Pancreas (tissue), 10 donors: ENCODE measurements at places on chromosomes 2 and 18. TPM values are rescaled to one million over a fixed set of nuclear protein-coding genes. Genes with fewer than 3 reads are reported as not detected.

Gene ANKRD62
- total RNA-seq, result 4.2 TPM

Gene SKOR2
- total RNA-seq, result not detected

Gene LINC00305
- total RNA-seq, result not detected

Gene DNER
- 0.34 TPM for total RNA-seq

Gene FRZB
- total RNA-seq, result 0.51 TPM

DNA sequence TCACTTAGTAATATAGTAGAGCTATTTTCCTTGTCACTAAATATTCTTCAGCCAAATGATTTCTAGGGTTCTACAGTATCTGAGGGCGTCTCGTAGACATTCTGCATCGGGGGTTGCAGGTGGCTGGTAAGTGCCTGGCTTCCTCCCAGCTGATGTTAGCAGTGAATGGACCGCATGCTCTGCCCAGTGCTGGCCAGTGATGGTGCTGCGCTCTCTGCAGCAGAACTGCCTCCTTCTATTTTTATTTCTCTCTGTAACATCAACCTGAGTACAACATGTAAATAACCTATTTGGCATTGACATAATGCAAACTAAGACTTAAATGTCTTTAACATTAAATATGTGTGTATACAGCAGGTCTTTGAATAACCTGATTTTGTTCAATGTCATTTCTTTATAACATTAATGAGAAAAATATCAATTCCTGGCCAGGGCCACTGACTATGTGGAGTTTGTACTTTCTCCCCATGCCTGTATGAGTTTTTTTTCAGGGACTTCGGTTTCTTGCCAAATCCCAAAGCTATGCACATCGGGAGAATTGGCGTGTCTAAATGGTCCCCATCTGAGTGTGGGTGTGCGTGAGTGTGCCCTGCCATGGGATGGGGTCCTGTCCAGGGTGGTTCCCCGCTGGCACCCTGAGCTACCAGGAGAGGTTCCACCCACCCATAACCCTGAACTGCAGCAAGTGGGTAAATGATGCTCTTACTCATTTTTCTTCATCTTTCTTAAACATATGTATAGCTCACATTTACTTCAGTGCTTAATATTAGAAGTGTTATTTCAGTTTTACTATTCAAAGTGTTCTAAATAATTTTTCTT, 278.2 kb upstream of the EPAS1 start:
- no peaks in the 10 kb centered on the region for H3K4me1 ChIP-seq
- H3K27me3 ChIP-seq, result no peaks in the 10 kb centered on the region
- no peak overlapping the region for H3K27ac ChIP-seq
- no peak overlapping the region for H3K4me3 ChIP-seq
- H3K36me3 ChIP-seq, result no peaks in the 10 kb centered on the region

DNA sequence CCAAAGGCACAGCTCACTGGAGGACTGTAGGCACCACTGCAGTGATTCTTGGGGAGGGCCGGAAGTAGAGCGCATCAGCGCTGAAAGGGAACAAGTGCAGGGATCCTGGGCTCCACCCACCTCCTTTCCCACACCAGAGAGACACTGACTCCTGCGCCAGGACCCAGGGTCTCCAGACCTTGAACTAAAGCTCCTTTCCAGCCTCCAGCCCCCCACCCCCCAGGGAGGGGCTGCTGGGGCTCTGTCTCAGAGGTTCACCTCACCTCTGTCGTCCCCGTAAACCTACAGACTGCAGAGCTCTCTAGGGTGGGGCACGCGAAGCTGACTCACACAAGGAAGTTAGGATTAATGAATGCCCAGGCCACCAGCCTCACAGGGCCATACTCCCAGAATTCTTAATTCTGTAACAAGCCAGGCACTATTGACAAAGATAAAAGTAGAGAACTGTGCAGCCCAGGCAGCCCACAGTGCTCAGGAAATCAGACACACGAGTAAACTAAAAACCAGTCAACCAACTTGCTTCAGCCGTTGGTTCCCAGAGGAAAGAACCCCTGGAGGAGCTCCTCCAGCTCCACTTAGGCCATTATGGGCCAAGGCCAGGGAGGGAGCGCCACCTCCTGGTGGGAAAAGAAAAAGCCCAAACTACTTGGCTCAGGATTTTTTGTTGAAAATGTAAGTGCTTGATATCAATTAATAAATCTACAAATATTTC, 45.1 kb upstream of the ACAA2 start:
- no peak overlapping the region for H3K4me3 ChIP-seq
- DNase-seq, result peak; percentile 66
- no peaks in the 10 kb centered on the region for H3K27me3 ChIP-seq
- H3K4me1 ChIP-seq, result peaks cover 15% of the 10 kb centered on the region
- peak overlapping the region; percentile 56 for H3K27ac ChIP-seq

- H3K27me3 ChIP-seq, result no peaks in the 10 kb centered on the region
- H3K4me1 ChIP-seq, result no peaks in the 10 kb centered on the region
These were observed 183.1 kb downstream of the PID1 start for GRCh38 chr2:229087843-229088516.

DNA sequence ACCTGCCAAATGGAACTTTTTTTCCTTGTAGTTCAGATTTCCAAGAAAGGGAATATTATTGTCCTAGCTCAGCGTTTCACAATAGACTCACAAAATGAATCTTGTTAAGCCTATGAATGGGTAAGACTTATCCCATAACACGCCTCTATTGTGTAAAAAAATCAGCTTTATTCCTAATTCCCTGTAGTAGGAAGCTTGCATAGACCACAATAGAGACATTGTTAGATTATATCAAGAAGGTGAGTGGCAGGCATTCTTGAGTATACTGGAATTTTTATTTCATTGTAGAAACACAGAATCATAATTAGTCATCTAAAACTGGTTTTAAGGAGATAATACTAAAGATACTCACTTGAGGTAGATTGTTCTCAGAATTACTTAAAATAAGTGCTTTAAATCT, 46.5 kb upstream of the SLC30A6 start:
- H3K27me3 ChIP-seq, result no peaks in the 10 kb centered on the region
- DNase-seq, result no peak

- DNase-seq, result no peak
- H3K36me3 ChIP-seq, result no peaks in the 10 kb centered on the region
- H3K27me3 ChIP-seq, result no peaks in the 10 kb centered on the region
- H3K4me3 ChIP-seq, result no peak overlapping the region
These were observed 163.9 kb upstream of the ID2 start for GRCh38 chr2:8517850-8518498.

DNA sequence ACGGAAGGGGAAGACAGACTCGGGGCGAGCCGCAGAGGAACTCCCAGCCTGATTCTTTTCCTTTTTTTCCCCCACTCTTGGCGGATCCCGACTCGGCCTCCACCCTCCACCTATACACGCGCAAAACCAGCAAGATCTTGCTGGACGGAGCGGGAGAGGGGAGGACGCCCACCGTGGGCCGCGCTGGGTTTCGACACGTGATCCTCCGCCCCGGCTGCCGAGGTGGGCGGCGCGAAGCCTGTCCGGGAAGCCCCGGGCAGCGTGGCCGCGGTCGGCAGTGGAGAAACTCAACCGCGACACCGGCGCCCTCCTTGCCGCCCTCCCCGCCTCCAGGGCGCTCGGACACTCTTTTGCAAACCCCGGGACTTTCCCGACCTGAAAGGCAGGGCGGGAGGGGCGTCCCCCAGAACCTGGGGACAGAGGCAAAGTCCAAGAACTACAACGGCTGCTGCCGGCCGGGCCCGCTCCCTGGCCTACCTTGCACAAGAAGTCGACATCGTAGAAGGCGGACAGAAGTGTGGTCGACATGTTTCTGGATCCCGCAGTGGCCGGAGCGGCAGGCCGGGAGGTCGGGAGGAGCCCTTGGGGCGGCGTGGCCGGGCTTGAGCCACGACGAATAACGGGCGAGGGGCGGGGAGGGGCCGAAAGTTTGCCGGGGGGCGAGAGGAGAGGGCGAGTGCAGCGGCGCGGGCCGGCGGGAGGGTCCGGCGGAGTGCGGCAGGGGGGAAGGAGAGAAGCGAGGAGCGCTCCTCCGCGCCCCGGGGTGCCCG, 433 bp downstream of the ZFP36L2 start:
- peaks cover 22% of the 10 kb centered on the region for H3K4me1 ChIP-seq
- peaks cover 40% of the 10 kb centered on the region for H3K36me3 ChIP-seq
- no peaks in the 10 kb centered on the region for H3K27me3 ChIP-seq
- peak overlapping the region; percentile 98 for H3K27ac ChIP-seq

DNA sequence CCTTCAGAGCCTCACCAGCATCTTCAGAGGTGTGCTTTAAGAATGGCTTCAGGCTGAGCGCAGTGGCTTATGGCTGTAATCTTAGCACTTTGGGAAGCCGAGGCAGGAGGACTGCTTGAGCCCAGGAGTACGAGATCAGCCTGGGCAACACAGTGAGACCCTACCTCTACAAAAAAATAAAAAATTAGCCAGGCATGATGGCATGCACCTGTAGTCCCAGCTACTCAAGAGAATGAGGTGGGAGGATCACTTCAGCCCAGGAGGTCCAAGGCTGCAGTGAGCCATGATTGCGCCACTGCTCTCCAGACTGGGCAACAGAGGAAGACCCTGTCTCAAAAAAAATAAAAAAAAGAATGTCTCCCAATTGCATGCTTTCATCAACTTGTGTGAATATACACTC, 133.3 kb upstream of the ARL5A start:
- no peak for DNase-seq
- no peak overlapping the region for H3K4me3 ChIP-seq
- no peaks in the 10 kb centered on the region for H3K4me1 ChIP-seq
- no peak overlapping the region for H3K27ac ChIP-seq

GRCh38 chr2:137220438-137220993, 455.2 kb downstream of the THSD7B start:
- no peak for DNase-seq
- H3K4me3 ChIP-seq, result no peak overlapping the region
- peaks cover 4% of the 10 kb centered on the region for H3K27me3 ChIP-seq
- H3K4me1 ChIP-seq, result no peaks in the 10 kb centered on the region
- H3K27ac ChIP-seq, result no peak overlapping the region
- H3K36me3 ChIP-seq, result no peaks in the 10 kb centered on the region

- no peak overlapping the region for H3K27ac ChIP-seq
- H3K27me3 ChIP-seq, result no peaks in the 10 kb centered on the region
These were observed 172.7 kb downstream of the TWIST2 start for GRCh38 chr2:239020541-239021041.

GRCh38 chr2:46812361-46813019, 103.1 kb downstream of the MCFD2 start:
- H3K27ac ChIP-seq, result no peak overlapping the region
- no peaks in the 10 kb centered on the region for H3K4me1 ChIP-seq
- DNase-seq, result no peak
- no peaks in the 10 kb centered on the region for H3K27me3 ChIP-seq
- no peak overlapping the region for H3K4me3 ChIP-seq

DNA sequence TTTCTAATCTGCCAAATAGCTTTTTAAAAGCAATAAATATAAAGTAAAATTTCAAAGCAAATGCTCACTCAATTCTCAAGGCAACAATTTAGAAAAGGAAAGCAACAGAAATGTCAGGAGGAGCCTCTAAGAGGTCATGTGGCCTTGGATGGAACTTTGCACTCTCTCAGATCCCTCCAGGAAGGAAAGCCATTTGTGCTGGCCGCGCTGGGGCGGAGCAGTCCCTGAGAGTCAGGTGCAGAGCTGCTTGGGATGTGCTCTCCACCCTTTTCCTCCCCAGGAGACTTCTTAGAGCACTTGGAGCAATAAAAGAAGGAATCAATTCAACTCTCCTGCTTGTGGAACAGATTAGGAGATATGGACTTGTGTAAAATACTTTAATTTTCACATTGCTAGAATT, 379.8 kb upstream of the LINC00305 start:
- H3K4me3 ChIP-seq, result no peak overlapping the region
- no peaks in the 10 kb centered on the region for H3K27me3 ChIP-seq
- no peaks in the 10 kb centered on the region for H3K36me3 ChIP-seq
- no peaks in the 10 kb centered on the region for H3K4me1 ChIP-seq

- no peaks in the 10 kb centered on the region for H3K27me3 ChIP-seq
- no peak for DNase-seq
- H3K36me3 ChIP-seq, result no peaks in the 10 kb centered on the region
- H3K4me1 ChIP-seq, result no peaks in the 10 kb centered on the region
- H3K4me3 ChIP-seq, result no peak overlapping the region
- H3K27ac ChIP-seq, result no peak overlapping the region
These were observed 111.7 kb downstream of the ACOXL start for GRCh38 chr2:110843959-110844510.

- no peak overlapping the region for H3K4me3 ChIP-seq
- DNase-seq, result no peak
- H3K4me1 ChIP-seq, result no peaks in the 10 kb centered on the region
- H3K27me3 ChIP-seq, result no peaks in the 10 kb centered on the region
These were observed 145.3 kb upstream of the NFATC1 start for GRCh38 chr18:79250301-79250981.
